M059J (cell line): ENCODE measurements at places on chromosomes 2 and 18. TPM values are rescaled to one million over a fixed set of nuclear protein-coding genes. Genes with fewer than 3 reads are reported as not detected.

DNA sequence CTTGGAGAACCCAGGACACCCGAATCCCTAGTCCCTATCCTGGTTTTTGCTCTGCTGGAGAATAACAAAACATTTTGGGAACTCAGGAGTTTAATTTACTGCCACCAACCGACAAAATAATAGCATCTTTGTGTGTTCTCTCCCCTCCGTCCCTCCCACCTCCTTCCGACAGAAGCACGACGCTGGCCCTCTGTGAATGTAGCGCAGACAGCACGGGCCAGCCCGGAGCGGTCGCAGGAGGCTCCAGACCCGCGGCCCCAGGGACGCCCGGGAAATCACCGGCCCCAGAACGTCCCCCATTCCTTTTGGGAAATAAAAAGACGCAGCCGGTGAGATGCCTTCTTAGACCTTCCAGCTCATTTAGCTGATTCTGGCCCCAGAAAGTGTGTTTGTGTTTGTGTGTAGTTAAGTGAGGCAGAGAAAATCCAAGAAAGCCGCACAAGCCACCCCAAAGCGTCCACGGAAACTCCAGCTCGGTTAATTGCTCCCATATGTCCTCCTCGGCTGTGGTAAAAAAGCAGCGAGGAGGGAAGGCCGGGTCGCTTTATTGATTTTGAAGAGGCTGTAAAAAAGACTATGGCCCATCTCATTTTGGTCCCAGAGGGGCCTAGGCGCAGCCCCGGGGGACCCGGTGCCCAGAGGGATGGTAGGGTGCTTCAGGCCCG is 577 bp upstream of the TANC1 start:
- peak; percentile 79 for DNase-seq

DNA sequence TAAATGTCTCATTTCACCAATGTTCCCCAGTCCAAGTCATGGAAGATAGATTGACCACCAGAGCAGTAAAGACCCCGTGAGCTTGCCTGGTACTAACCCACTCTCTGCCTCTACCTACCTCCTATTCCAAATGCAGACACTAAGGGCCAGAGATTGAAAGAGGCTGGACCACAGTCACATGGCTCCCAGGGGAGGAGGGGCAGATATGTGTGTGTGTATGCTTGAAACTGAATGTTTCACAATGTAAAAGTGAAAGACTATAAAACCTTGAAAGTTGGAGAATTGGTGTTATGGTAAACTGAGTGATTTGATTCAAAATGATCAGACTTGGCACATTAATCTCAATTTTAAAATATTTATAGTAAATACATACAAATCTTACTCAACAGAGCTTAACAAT is 21.7 kb upstream of the KLHL29 start:
- DNase-seq: no peak

- DNase-seq: no peak
Measured at GRCh38 chr2:236916181-236916580, 169.5 kb upstream of the COPS8 start.

GRCh38 chr2:181393472-181393871 is 63.7 kb upstream of the ITGA4 start:
- DNase-seq: peak; percentile 90

GRCh38 chr2:53235836-53236582 is 531.6 kb upstream of the CHAC2 start:
- peak; percentile 40 for DNase-seq

- peak; percentile 52 for DNase-seq
Measured at GRCh38 chr18:9706081-9706935, 1.8 kb upstream of the RAB31 start.

- DNase-seq: no peak
Measured at GRCh38 chr2:55729136-55729685, 35.6 kb upstream of the PNPT1 start.

Gene LBX2
- 0.10 and 1.6 TPM in 2 replicates for total RNA-seq

Gene KLF7
- total RNA-seq: 7.3 and 11.6 TPM in 2 replicates

Gene TEKT4
- total RNA-seq: not detected in 2 replicates

Gene APCDD1
- 2.4 and 6.8 TPM in 2 replicates for total RNA-seq
